GM18507 (cell line): ENCODE measurements at places on chromosomes 12 and 14.

- no peak for DNase-seq
Measured at GRCh38 chr14:90625445-90625844, 190.8 kb downstream of the TTC7B start.

GRCh38 chr14:90451961-90452360, 55.1 kb downstream of the CALM1 start:
- no peak for DNase-seq

DNA sequence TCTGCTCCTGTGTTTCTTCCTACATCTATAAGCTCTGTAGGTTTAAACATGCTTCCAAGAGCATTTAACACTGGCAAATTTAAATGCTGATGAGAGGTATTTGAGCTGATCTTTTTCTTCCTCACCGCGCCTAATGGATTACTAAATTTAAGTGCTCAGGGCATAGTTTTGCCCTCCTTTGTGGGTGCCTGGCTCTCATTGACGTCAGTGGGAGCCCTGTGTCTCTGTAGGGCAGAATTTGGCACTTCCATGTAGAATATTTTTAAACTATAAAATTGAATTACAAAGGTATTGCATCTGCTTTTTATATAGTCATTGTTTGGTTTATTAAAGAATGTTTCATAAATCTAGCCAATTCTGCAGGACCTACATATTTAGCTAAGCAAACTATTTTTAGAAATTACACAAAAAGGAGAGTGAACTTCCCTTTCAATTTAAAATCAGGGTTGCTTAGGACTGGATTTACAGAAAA, 444.8 kb downstream of the AEBP2 start:
- no peak for DNase-seq

GRCh38 chr14:68682166-68683103, 110.4 kb downstream of the ZFP36L1 start:
- no peak for DNase-seq

DNA sequence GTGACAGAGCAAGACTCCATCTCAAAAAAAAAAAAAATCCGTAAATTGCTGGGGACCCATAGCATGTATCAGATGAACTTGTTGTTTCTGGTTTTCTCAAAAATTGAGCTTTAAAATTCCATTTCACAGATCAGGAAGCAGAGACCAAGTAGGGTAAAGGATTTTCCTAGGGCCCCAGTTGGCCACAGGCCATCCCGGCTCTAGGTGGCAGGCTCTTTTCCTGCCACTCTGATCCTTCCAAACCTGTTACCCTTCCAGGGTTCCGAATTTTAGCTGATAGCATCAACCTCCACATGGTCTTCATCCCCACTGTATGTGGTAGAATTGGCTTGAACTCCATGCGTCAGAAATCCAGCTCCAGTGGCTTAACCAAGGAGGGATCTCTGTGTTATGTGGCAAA, 36.1 kb upstream of the BDKRB2 start:
- no peak for DNase-seq
